SIG-M5 (cell line): ENCODE measurements at places on chromosomes 4 and X.

DNA sequence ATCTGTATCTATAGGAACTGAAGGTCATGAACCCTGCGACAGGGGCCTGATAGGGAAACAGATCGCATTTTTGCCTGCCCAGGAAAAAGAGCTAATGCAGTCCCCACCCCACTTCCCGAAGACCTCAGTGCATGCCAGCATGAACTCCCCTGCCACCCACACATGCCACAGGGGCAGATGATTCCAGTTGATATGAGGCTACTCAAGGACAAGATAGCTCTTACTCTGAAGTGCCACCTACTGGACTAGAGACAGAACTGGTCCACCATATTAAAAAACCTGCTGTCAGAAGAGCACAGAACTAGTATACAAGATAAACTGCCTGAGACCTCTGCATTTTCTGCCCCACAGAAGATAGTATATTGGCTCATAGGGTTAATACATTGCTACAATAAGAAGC, 68.0 kb downstream of the YIPF7 start:
- no peak for DNase-seq

GRCh38 chr4:19177616-19178015, 1074.1 kb upstream of the SLIT2 start:
- DNase-seq = no peak

DNA sequence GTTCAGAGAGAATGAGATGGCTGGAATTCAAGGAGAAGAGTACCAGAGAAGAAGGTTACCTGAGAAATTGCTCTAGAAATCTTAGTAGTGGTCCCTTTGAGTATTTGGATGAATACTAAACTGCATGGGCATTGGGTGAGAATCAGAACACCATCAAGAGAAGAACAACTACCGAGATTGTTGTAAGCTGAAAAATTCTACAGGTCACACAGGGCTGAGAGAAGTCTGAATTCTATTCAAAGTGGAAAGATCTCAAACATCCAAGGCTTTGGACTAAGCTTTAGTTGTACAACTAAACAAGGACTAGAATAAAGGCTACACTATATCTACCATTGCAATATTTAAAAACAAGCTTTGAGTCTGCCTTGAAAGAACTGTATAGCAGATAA, 40.8 kb downstream of the LRBA start:
- no peak for DNase-seq

DNA sequence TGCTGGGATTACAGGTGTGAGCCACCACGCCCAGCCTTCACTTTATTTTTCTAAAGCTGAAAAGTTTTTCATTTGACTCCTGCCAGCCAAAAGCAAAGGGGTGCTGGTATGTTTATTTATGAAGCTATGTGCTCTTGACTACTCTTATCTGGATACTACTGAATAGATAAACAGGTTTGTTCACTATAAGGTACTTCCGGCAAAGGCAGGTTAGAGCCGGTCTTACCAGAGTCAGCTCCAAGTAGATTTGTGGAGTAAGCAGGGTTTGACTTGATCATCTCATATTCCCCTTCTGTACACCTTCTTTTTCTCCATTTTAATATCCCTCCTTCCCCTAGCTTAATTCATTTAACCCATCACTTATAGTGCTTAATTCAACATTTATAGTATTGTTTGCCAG, 175.4 kb upstream of the MBNL3 start:
- no peak for DNase-seq

GRCh38 chr4:84503495-84504437, 4.7 kb upstream of the NKX6-1 start:
- no peak for DNase-seq

GRCh38 chrX:41026702-41027078, 58.6 kb upstream of the USP9X start:
- DNase-seq = no peak

DNA sequence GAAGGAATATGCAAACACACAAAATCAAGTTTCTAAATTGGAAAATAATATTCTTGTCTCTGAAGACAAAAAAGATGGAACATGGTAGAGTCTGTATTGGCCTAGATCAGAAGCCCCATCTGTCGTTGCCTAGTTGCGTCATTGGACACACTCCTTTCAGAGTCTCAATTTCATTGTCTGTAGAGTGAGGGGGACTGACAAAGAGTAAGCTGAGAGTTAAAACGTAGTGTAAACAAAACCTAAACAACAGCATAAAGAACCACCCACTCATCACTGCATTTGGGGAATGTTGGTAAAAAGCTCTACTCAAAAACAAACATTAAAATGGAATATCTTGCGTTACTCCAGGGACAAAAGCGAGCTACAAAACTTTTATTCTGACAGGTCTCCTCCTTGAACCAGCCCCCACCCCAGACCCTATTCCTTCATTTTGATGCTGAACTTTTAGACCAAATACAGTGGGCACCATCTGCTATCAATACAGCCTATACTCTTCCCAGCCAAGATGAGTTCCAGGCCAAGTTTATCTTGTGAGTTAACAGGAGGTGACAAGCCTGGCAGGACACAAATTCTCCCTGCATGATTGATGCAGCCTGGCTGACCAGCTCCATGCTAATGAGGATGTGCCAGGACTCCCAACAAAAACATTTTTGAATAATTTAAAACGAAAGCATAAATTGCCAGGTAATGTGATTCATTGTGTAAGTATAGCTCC, 125.2 kb downstream of the COL25A1 start:
- no peak for DNase-seq

DNA sequence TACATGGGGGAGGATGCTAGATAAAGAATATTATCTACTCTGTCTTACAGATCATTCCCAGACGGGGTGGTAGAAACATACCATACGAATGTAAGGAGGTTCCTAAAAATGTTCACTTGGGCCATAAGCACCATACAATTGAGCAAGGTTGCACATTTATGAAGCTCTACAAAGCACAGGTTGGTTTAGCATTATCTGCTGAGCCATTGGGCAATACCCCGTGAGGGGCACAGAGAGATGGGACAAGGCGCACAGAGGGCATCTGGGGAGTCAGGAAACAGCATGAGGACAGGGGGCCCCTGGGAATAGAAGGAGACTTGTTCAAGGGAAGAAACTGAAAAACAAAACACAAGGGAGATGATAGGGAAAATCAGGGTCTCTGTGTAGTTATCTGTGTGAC, 305.3 kb downstream of the TRIML1 start:
- DNase-seq = no peak

DNA sequence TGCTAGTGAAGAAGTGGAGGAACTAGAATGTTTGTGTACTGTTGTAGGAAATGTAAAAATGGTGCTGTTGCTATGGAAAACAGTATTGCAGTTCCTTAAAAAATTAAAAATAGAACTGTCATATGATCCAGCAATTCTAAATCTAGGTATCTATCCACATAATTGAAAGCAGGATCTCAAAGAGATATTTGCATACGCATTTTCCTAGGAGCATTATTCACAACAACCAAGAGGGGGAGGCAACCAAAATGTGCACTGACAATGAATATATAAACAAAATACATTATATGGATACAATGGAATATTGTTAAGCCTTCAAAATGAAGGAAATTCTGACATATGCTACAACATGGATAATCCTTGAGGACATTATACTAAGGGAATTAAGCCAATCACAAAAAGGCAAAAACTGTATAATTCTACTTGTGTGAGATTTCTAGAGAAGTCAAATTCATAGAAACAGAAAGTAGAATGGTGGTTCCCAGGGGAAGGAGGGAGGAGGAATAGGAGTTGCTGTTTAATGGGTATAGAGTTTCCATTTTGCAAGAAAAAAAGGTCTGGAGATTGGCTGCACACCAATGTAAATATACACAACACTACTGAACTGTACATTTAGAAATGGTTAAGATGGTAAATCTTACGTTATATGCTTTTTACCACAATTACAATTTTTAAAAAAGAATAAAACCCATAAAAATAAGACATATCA, 35.6 kb upstream of the KCNE5 start:
- no peak for DNase-seq

GRCh38 chrX:39840581-39841093, 257.1 kb downstream of the BCOR start:
- no peak for DNase-seq

DNA sequence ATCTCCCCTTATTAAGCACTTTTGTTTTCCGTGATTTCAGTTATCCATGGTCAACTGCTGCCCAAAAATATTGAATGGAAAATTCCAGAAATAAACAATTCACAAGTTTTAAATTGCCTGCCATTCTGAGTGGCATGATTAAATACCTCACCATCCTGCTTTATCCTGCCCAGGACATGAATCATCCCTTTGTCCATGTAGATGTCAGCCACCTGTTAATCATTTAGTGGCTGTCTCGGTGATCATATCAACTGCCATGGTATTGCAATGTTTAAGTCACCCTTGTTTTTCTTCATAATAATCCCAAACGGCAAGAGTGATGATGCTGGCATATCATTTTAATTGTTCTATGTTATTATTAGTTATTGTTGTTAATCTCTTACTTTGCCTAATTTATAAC, 79.8 kb upstream of the LHFPL1 start:
- no peak for DNase-seq

GRCh38 chr4:164977243-164978164, at the start of gene TRIM61:
TRIM61 (minus strand) TSS chr4:164977657; CDS start chr4:164970002, 7,655 bp downstream.
- no peak for DNase-seq

- DNase-seq = no peak
Measured at GRCh38 chr4:5374592-5374991, 323.3 kb downstream of the STK32B start.

- DNase-seq = no peak
Measured at GRCh38 chr4:113556382-113557134, 205.0 kb downstream of the CAMK2D start.

GRCh38 chrX:121832446-121832845, 785.0 kb downstream of the GLUD2 start:
- no peak for DNase-seq

GRCh38 chr4:2261853-2262144, at the start of gene MXD4:
MXD4 (minus strand) TSS chr4:2262109; CDS start chr4:2261980, 129 bp downstream.
- no peak for DNase-seq

DNA sequence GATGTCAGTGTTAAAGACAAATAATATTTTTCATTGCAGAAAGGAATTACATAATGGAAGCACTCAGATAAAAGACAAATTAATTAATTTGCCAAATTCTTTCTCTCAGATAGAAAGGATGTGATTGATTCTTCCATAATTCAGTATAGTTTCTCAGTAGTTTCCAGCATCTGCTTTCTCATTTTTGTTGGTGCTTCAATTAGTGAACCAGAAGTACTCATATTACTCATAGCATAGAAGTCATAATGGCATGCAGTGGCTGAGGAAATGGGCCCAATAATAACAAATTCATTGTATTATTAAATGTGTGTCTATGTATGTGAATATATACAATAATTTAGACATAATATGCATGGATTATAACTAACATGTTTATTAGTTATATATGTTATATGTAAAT, 393.3 kb upstream of the TRAM1L1 start:
- DNase-seq = no peak

DNA sequence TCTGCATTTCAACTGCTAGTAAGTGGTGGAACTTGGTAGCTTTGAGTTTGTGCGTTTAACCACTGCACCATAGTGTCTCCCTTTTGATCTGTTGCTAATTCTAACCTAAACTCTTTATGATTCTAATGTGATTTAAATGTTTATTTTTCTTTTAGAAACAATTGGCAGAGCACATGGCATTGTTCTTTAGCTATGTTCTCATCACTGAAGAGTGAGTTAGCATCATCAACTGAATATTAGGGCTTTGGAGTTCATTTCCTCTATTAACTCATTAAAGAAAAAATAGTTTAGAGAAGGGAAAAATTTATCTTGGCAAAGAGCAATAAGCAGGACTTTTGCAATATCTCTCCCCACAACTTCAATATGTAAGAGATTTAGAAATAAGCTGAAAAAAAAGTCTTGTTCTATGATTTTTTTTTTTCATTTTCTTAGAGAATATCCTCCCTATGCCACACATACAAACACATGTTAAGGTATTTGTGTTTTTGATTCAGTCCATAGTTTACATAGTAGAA, 25.7 kb downstream of the CPEB2 start:
- no peak for DNase-seq

- no peak for DNase-seq
Measured at GRCh38 chrX:114338870-114339269, 245.0 kb upstream of the HTR2C start.

- no peak for DNase-seq
Measured at GRCh38 chr4:16055471-16055870, 28.4 kb downstream of the PROM1 start.

DNA sequence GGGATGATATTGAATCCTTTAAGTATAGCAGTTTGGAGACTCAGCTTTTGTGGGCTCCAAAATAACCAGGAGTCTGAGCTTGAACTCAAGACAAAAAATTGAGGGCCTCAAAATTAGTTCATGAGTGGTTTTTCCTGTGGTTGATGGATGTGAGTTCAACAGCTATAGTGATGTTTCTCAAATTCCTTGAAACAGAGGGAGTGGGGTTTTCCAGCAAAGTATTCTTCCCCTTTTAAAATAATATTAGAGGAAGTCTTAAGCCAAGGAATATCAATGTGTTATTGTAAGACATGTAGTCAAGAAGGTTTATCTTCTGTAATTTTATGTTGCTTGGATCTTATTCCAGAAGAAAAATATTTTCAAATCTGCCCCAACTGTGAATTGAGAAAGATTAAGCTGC, 10.6 kb downstream of the OTC start:
- no peak for DNase-seq

DNA sequence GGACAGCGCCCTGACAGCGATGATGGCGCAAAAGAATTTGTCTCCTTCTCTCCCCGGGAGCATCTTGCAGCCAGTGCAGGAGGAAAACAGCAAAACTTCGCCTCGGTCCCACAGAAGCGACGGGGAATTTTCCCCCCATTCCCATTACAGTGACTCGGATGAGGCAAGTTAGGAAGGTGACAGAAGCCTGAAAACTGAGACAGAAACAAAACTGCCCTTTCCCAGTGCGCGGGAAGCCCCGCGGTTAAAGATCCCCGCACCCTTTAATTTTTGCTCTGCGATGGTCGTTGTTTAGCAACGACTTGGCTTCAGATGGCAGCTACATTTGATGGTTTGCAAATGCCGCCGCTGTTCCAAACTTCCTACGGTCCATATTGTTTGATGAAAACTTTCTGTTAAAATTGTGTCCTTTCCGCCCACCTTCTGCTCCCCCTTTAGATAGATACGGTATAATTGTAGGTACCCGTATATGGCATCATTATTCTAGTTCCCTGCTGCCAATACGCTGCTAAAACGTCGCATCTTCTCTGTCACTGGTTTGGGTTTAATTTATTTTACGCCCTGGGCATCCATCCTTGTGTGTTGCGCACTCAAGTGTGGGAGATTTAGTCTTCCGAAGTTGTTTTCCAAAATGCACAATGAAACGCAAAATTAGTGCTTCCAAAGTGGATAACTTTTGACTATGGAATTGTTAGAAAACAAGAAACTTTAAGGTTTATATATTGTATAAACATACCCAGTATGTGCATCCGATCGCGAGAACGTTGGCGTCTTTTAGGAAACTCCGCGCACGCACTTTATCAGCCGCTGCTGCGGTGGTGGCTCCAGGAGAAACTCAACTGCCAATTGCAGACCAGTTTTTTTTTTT, 1.5 kb downstream of the ATOH1 start:
- no peak for DNase-seq
